ENCODE measurements at places on chromosomes 5 and 9.

DNA sequence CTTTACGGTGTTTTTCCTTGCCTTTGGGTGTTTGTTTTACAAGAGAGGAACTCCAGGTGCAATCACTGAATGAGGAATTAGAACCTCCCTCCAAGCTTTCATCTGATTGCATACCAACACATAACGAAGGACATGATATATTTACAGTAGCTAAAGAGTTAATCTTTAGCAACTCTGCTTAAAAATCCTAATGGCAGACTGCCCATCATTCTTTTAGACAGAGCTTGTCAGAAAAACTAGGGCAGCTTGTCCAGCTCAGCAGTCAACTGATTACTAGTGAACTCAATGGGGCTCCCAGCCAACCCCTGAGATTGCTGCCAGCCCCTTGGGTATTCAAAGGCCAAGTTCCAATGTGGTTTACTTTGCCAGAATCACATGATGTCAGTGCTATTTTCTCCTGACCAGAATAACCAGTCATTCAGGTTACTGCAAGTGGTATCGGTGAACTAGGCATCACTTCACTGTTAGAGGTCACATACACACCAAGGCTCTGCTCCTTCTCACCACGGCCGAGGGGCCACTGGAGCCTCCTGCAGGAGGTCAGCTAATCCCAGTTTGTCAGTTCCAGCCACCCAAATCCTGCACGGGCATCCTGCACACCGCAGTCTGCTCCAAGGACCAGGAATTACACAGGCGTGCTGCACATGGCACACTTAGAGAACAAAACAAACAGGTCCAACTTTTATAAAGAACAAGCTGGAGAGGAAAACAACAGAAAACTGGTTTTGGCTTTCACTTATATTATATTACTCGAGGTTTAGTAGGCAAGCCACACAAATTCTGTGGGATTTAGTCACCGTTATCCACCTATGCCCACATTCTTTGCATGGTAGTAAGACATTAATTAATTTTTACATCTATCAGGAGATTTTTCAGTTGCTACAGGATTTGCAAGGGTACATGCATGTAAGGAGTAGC lies 62.5 kb downstream of the NFIB start:
- peak; percentile 36 for DNase-seq

- DNase-seq, result no peak
Measured at GRCh38 chr9:17631396-17631795, 52.5 kb downstream of the SH3GL2 start.

GRCh38 chr5:31763424-31763823 lies 124.5 kb downstream of the PDZD2 start:
- DNase-seq, result no peak

DNA sequence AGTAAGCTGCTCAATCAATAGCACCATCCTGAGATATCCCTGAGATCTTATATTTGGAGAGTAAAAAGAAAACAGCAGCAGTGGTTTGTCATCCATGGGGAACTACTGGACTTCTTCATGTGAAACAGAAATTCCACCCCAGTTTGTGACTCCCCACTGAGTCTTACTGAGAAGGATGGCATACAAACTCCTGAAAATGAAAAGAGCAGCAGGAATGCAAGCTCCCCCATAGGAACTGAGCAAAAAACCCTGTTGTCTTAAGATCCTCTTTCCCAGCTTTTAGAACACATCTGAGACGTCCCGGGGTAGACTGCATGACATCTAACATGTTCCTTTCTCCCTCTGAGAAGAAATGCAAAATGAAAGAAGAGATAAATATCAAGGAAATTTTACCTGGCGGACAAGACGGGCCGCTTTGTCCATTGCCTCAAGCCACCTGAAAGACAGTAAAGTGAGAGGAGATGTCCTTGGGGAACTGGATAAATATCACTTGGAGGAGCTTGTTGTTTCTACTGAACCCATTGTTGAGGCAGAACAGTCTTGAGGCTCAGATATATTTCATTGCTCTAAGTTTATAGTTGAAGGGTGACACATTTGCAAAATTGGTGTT lies 117.1 kb downstream of the NUDT12 start:
- no peak for DNase-seq

- no peak for DNase-seq
Measured at GRCh38 chr5:83973925-83974815, 253.5 kb upstream of the HAPLN1 start.

DNA sequence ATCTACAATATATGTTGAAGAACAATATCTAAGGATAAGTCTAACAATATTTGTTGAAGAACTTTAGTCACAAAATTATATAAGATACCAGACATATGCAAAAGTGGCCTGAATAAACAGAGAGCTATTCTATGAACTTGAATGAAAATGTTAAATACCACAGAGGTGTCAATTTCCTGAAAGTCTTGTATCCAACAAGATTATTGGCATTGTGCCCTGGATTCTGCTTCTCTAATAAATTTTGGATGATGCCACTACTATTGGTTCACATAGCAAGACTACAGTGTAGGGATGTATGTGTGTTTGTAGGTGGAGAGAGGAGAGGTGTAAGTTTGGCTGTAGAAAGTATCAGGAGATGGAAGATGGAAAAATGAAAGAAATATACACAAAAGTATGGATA lies 731.8 kb upstream of the RGMB start:
- DNase-seq, result no peak

GRCh38 chr5:2525351-2525750 lies 226.1 kb downstream of the IRX2 start:
- no peak for DNase-seq

- no peak for DNase-seq
Measured at GRCh38 chr5:107485184-107485583, 185.6 kb downstream of the EFNA5 start.

GRCh38 chr5:38639377-38640358 lies 83.2 kb upstream of the LIFR start:
- DNase-seq, result no peak

- no peak for DNase-seq
Measured at GRCh38 chr5:154595662-154596061, 117.6 kb upstream of the HAND1 start.

- no peak for DNase-seq
Measured at GRCh38 chr9:104903609-104904008, 24.3 kb downstream of the ABCA1 start.

GRCh38 chr5:180339583-180340183 lies 13.5 kb downstream of the GFPT2 start:
- no peak for DNase-seq

DNA sequence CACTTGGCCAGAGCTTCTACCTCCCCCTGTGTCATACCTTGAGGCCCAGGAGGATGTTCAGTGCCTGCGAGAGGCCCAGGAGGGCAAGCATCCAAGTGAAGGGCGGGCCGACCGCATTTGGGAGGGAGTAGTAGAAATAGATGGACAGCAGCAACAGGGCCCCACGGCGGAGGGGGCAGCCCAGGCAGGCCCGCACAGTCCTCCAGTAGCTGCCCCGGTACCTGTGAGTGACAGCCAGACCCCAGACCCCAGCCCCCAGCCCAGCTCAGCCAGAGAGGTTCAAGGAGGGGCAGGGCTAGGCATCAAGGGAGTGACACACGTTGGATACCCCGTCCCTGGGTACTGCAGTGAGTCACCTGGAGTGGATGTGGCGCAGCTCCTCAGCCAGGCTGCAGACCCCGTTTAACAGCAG lies 1.4 kb downstream of the STING1 start:
- no peak for DNase-seq

DNA sequence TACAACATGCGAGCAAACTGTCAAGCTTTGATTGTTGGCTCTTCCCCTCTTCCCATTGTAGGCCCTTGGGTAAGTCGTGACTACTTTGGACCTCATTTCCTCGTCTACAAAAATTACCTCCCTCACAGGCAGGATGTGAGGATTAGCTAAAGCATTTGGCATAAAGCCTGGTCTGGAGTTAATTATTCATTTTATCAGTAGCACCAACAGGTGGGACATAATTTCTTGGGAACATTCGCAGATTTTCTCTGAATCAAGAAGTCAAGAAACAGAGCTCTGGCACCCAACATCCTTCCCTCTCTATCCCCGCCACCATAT lies 39.9 kb upstream of the SEMA6A start:
- no peak for DNase-seq

DNA sequence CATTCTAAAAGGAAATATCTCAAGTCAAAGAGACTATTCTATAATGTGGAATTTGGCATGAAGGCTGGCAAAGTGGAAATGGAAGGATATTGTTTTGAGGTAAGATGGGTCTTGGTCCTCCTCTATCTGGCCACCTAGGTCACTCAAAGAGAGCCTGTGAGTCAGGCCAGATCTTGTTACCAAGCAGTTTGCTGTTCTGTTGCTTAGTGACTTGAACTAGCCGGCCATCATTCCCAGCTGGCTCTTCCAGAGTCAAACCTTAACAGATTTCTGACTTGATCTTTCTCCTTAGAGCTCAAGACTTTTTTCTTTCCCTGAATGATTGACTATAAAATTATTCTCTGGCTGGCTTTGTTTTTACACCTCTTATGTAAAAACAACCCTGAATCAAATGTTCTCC lies 136.1 kb downstream of the PDE4D start:
- DNase-seq, result no peak
